Midbrain (tissue), 1 donor: ENCODE measurements at places on chromosomes 4 and X.

DNA sequence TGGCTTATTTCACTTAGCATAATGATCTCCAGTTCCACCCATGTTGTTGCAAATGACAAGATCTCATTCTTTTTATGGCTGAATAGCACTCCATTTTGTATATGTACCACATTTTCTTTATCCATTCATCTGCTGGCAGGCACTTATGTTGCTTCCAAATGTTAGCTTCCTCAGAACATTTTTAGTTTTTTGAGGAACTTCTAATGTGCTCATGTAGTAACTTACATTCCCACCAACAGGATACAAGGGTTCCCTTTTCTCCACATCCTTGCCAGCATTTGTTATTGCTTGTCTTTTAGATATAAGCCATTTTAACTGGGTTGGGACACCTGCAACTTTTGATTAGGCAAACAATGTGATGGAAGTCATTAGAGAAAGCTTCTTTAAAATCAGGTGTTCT is 454.2 kb downstream of the NLGN4X start:
- DNase-seq: no peak

DNA sequence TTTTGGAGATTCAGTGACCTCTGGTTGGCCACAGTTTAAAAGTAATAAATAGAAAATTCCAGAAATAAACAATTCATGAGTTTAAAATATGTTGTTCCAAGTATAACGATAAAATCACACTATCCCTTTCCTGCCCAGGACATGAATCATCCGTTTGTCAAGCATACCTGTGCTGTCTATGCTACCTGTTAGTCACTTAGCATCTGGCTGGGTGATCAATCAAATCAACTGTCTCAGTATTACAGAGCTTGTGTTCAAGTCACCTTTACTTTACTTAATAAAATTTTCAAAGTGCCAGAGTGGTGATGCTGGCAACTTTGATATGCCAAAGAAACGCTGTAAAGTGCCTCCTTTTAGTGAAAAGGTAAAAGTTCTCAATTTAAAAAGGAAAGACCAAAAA is 979.5 kb upstream of the NDST4 start:
- no peak for DNase-seq

- no peak for DNase-seq
Observed at GRCh38 chrX:129553619-129554288, 13.7 kb downstream of the OCRL start.

GRCh38 chr4:77308843-77309242 is 151.8 kb downstream of the CCNG2 start:
- no peak for DNase-seq

DNA sequence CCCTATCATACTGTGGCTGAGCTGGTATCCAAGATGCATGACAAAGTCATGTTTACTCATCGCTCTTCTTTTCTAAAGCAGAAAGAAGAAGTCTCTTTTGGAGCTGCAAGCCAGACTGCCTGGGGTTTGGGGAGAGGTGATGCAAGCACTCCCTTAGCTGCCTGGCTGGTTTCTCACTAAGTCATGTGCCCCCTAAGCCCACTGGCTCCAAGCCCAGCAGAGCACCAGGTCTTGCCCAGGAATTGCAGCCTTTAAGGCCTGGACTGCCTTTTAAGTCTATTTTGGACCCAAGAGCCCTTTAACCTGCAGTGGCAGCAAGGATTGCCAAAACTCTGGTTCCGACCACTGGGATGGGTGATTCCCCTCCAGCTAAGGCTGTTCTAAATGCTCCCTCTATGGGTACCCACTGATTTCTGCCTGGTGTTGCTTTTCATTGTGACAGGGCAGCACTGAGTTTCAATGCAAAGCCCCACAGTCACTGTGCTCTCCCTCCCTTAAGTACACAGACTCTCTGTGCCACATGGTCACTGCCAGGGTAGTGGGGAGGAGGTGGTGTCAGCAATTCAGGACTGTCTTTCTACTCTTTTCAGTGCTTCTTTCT is 548.6 kb downstream of the TLL1 start:
- DNase-seq: no peak

- DNase-seq: no peak
Observed at GRCh38 chr4:80094191-80094590, 21.2 kb upstream of the ANTXR2 start.

GRCh38 chrX:136827026-136827425 is 46.3 kb upstream of the ARHGEF6 start:
- no peak for DNase-seq

DNA sequence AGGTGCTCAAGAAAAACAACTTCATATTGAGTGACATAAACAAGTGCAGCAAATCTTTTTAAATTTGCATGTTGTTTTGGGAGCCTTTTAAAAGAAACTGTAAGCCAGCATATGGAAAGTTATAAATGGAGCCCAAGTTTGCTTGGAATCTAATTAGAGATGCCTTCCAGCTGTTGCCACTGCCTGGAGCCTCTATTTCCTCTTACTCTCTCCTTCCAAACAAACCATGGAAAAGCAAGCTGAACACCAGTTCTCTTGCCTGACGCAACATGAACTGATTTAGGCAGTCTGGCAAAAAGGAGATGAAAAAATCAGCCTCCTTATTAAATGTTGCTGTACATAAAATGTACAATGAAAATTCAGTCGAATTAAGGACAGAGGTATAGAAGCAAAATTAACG is 21.5 kb downstream of the ARSJ start:
- no peak for DNase-seq

GRCh38 chrX:23008431-23009099 is 8.8 kb downstream of the DDX53 start:
- peak; percentile 21 for DNase-seq

DNA sequence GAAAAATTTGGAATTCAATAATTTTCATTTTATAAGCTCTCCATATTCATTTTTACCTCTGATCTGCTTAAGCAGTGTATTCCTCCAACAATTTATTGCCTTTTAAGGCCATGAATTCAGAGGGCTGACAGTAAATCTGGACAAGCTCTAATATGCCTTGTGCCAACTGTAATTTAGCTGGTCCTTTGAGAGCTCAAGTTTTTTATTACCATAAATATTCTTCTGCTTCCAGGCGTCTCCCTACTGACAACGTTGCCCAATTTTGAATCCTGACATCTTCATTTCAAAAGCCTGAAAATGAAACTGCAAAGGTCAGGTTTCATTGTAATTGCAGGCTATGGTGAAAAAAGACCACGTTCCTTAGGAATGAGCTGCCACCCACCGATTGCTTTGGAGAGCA is 95.8 kb upstream of the GEMIN8 start:
- DNase-seq: no peak

DNA sequence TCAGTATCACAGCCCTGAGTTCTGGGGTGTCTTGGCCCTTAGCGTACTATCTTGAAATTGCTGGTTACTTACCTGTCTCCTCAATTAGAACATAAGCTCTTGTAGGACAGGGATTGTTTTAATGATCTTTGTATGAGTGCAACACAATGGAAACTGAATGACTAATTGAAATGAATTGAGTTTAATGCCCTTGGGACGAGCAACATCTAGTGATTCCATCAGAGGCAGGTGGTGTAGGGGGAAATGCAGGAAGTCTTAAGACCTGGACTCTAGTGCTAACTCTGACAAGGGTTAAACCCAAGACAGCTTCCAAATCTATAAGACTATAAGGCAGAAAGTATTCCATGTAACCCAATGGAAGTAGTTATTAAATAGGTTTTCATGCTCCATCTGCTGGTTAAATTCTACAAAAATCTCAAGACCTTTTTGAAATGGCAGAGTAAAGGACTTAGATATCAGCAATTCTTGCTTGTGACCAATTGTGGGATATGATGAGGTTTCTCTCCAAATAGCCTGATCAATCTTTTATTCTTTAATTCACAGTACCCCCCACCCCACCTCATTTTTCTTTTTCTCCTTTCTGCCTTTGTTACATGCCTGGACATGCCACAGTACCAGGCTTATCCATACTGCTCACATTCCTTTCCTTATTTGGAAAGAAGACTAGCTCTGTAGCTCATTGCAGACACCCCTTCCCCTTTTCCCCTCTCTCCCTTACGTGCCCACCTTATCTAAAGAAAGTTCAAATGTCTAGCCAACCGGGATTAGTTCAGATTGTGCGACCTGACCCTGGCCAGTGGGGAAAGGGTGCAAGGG is 340.8 kb downstream of the PAPSS1 start:
- DNase-seq: peak; percentile 12
